ENCODE measurements at places on chromosomes 6 and 20.

- DNase-seq: peak; percentile 80
Measured at GRCh38 chr6:2764610-2765165, 505 bp upstream of the WRNIP1 start.

GRCh38 chr6:8277769-8278168 lies 157.6 kb downstream of the SLC35B3 start:
- no peak for DNase-seq

- no peak for DNase-seq
Measured at GRCh38 chr20:25043499-25044260, 14.3 kb downstream of the ACSS1 start.

DNA sequence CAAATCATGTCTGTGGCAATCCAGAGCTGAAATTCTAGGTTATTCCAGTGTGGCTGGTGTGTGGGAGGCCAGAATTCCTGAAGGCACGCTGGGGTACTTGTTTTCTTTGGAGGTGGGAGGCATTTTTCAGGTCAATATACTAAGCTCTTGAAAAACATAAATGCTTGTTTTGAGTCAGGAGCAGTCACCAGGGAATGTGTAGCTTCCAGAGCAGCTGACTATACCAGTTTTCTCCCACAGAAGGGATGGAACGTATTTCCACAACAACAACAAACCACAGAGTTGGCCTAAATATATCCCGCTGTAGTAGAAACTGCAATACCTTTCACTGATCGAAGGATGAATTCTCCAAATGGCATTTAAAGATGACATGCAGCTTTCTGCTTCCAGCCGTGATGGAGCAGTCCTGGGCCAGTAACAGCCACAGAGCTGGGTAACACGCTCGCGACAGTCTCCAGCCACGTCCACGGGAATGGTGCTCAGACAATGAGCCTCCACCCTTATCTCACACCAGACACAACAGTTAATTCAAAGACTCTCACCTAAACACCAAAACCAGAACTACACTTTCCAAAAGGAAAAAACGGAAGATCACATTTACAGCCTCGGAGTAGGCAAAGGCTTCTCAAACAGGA lies 23.2 kb downstream of the CHRNA4 start:
- DNase-seq: no peak

- no peak for DNase-seq
Measured at GRCh38 chr6:164286011-164286410, 871.5 kb downstream of the QKI start.

DNA sequence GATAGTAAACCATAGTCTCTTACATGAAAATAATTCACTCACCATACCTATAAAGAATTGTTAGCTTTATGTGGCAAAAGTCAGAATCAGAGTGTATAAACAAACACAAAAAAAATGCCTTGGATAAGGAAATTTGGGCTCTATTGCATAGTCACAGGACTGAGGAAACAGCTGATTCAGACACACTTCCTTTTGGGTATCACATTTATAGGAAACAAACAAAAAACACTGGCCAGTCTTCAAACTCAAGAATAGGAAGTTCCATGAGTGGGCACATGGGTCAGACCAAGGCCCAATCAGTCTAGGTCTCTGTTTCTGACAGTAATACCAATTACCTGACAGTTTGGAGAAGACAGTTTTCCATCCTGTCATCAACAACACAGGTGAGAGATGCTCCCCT lies 8.0 kb downstream of the SLC18B1 start:
- DNase-seq: no peak

- DNase-seq: peak; percentile 93
Measured at GRCh38 chr6:11732036-11732631, 46.5 kb downstream of the ADTRP start.

DNA sequence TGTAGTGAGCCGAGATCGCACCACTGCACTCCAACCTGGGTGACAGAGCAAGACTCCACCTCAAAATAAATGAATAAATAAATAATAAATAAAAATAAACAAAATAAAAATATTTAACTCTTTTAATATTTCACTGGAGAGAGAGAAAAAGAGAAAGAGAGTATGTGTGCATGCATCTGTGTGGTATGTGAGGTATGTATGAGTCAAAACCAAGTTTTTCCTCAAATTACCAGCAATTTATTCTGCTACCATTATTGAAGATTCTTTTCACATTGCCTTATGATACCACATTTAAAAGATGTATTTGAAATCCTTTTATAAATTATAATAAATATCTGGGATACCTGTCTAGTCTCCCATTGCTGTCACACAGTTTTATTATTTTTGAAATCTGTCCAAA lies 122.1 kb downstream of the CD164 start:
- DNase-seq: peak; percentile 33

GRCh38 chr20:53872561-53873229 lies 197.7 kb downstream of the BCAS1 start:
- no peak for DNase-seq

DNA sequence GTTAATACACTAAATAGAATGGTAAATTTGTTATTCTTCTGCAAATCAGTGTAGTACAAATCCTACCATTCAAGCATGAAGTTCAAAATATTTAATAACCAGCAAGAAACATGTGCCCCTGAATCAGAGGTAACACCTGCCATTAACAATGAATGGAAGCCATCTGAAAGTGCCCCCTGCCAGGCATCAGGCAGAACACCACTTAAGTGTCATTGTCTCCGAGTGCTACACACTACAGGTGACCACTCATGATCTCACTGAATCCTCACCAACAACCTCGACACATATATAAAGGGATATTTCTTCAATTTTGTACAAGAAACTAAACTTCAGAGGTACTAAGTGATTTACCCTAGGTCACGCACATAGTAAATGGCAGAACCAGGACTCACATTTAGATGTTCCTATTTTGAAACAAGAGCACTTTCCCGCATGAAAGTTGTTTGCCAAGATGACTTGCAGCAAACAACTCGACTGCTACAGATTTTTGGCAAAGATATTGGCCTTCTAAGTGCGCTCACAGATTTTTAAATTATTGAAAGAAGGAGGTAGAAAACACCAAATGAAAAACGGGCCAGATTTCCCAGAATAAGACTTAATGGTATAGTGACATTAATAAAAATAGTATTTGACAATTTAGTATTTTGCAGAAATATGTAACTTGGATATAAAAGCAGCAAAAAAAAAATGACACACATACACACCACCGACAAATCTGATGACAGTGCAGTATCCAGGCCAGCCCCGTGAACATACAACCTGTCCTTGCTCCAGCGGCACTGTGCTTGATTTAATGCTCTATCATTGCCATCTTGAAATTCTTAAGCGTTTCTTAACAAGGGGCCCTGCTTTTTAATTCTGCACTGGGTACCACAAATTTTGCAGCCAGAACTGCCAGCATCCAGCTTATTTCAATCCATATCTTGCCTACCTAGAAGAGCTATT lies 274.5 kb downstream of the ALDH8A1 start:
- DNase-seq: no peak

DNA sequence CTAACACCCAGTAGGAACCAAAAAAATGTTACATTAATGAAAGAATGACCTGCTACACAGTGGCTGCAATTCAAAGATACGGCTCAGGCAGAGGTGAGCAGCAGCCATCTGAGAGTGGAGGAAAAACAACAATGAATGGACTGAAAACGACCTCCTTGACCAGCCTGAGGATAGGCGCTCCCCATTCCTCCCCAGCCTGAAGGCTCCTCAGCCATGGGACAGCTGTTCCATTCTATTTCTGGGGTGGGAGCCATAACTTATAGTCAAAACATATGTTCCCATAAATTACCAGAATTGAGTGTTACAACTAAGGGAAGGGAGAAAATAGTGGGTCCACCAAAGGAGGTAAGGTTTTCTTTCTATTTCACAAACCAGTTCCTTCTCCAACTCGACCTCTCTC lies 27.2 kb downstream of the FYN start:
- DNase-seq: no peak

GRCh38 chr6:10418862-10419748 lies 4.2 kb upstream of the TFAP2A start:
- no peak for DNase-seq

DNA sequence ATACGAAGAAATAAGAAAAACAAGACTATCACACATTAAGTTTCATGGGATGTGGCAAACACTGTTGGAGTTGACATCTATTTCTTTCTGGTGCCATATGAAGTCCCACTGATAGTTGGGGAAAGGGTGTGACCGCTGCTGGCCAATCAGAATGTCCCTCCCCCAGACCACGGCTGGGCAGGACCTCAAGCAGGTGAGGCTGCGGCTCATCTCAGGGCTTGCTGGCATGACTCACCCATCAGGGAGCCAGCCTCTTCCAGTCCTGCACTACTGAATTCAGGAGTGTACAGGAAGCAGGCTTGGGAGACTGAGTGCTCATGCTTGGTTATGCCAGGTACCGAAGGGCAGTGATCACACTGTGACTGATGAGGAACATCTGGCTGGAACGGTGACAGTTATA lies 18.9 kb downstream of the PREP start:
- DNase-seq: no peak

DNA sequence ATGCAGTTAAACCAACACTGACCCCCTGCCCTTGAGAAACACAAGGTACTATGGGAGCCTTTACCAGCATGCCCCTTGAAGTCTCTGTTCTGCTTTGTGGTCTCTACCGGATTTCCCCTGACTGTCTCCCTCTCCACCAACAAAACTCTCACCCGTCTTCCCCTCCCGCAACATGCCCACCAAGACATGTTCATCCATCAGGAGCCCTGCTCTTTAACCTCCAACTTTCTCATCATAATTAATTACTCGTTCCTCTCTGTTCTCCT lies 1.1 kb downstream of the ZNF165 start:
- no peak for DNase-seq

DNA sequence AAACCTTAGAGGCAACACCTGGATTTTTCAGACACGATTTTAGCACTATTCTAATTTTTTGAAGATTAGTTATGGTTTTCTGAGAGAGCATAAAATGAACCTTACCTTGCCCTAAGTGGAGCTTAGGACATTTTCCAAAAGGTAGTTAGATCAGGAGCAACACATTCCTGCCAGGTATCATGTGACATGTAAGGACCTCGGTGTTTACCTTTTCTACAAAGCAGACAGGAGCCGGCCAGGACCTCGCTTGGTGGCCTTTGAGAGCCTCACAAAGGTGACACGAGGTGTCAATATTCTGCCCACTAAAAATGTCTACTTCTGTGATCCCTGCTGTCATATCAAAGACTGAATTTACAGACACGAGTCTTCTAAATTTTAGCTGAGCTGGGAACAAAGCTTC lies 174.9 kb downstream of the SMOC2 start:
- no peak for DNase-seq

DNA sequence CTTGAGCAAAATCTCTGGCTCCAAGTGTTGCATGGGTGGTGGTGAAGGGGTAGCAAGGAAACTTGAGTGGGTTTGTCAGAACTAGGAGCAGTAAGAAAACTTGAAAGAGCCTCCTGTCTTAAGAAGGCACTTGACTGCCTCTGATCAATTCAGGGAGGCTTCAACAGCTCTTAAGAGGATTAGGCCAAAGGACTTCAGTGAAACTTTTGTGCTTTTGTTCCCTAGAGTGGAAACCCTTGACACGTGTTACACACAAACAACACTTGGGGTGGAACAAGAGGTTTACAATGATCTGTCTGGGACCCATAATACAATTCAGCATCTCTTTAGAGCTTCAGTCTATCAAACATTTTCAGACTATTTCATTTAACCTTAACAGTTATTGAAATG lies 80.1 kb upstream of the ARMC2 start:
- DNase-seq: no peak

GRCh38 chr6:140538926-140539325 lies 1164.5 kb upstream of the CITED2 start:
- DNase-seq: peak; percentile 11

DNA sequence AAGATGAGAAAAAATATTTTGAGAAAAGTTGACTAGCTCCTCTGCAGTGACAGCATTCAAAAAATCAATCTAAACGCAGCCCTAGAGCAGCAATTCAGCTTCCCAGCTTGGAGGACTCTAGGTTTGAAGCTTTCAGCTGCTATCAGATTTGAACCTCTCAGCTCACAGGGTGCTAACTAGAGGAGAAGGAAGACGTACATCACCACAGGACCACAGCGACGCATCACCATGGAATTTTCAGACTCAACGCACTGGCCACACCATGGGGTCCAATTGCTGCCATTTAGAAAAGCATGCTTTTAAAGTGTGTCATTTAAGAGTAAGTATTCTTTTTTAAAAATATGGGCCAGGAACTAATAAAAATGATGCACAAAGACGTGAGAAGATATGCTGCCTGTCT lies 45.0 kb upstream of the FUCA2 start:
- peak; percentile 87 for DNase-seq

GRCh38 chr6:30985490-30985889 lies 2.0 kb downstream of the MUC21 start:
- DNase-seq: no peak

DNA sequence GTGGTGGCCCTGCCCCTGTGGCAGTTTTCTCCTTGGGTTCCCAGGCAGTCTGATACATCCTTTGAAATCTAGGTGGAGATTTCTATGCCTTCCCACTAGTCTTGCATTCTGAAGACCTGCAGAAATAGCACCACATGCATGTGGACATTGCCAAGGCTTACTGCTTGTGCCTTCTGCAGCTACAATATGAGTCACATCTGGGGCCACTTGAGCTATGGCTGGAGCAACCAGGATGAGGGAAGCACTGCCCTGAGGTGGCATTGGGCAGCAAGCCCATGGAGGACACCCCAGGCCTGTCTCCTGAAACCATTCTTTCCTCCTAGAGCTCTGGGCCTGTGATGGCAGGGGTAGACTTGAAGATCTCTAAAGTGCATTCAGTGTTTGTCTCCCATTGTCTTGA lies 15.7 kb upstream of the HLA-DQB2 start:
- DNase-seq: no peak

DNA sequence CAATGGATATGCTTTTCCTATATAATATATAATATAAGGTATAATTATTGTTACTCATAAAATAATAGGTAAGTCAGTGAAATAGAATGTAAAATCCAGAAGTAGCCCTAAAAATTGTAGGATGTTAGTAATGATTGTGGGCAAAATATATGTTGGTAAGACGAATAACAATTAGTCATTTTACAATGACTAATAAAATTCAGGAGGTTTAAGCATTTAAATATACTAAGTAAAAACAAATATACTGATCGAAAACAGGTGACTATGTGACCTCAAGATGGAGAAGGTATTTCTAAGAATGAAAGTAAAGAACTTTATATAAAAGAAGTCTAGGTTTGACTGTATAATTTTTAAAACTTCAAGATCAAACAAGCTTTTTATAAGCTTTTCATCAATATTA lies 28.9 kb downstream of the FUCA2 start:
- no peak for DNase-seq

DNA sequence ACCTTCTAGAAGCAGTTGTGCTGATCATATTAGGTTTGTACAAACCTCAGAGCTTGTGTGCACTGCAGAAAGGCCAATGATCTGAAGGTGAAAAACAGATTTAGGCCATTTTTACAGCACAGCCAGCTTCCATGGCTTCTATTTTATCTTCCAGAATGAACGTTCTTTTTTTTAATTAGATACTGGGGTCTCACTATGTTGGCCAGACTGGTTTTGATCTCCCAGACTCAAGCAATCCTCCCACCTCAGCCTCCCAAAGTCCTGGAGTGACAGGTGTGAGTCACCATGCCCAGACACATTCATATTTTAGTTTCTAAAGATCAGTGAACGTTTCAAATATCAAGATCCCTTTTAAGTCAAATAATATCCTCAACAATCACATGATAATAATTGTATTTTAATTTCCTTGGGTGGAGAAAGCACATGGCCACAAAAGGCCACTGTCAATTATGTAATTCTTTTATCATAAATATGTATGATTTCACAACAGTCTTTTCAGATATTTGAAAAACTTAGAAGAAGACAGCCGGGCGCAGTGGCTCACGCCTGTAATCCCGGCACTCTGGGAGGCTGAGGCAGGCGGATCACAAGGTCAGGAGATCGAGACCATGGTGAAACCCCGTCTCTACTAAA lies 326.7 kb upstream of the JARID2 start:
- no peak for DNase-seq

Measured in AG20443 (cell line).